ENCODE measurements at places on chromosomes 3 and 15.
A peak's percentile ranks its signal among the peaks of the same experiment; 100 is the strongest.

- peak; percentile 89 for DNase-seq
Measured at GRCh38 chr3:53354945-53355498, 7.7 kb upstream of the DCP1A start.

- DNase-seq, result peak; percentile 95
Measured at GRCh38 chr3:115279939-115280338, 132.9 kb upstream of the ZBTB20 start.

DNA sequence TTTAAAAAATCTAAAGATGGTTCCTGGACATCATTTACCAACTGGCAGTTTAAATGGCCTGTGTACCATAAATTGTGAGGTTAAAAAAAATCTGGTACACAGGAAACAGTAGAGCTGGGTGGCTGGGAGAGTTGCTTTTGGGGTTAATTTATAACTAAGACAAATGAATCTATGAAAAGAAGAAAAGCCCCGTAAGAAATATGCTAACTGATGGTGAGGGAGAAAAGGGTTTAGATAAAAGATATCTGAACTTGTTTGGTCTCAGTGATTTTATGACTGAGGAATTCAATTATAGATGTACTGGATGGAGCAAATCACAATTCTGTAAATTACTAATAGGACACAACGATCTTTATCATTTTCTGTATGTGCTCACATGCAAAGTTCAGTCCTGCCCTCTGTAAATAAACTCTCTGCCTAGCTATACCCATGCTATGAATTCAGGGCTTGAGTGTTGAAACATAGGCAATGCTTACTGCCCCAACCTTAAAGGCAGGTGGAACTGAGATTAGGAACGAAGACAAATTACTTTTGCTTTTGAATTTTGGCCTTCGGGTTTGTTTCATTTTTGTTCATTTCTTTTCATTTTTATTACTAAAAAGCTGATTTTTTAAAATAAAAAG lies 28.0 kb downstream of the PPARG start:
- DNase-seq, result no peak

DNA sequence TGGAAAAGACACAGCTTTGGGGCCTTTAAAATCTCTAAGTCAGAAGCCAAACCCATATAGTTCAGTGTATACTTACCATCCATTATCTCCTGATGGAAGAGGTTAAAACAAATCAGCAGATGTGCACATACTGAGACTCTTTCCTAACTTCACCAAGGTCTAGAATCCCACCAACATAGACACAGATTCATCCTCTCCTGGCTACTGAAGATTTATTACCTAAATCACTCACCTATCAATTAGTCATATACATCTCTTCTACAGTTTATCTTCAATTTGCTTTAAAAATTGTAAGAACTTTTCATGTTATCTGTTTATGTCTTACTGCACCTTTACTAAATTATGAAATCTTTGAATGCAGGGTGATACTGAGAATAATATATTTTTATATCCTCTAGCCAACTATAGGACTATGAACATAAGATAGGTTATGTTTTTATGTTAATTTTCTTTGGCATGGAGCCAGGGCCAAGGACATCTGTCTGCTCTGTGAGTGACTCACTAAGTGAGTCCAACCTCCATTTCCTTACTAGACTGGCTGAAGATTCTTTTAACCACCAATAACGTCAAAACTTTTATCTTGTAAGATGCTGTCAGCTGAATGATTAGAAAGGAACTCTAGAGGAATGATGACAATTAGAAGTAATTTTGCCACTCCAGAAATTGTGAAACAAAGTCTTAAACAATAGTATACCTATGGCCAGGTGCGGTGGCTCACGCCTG lies 397.6 kb downstream of the FOXP1 start:
- DNase-seq, result peak; percentile 71

All from amniotic epithelial cell (primary cell).